T-helper 2 cell (primary cell): ENCODE measurements at places on chromosomes 3 and 15.
A peak's percentile ranks its signal among the peaks of the same experiment; 100 is the strongest.

GRCh38 chr15:54810031-54810430, 386.7 kb downstream of the RSL24D1 start:
- DNase-seq = no peak

DNA sequence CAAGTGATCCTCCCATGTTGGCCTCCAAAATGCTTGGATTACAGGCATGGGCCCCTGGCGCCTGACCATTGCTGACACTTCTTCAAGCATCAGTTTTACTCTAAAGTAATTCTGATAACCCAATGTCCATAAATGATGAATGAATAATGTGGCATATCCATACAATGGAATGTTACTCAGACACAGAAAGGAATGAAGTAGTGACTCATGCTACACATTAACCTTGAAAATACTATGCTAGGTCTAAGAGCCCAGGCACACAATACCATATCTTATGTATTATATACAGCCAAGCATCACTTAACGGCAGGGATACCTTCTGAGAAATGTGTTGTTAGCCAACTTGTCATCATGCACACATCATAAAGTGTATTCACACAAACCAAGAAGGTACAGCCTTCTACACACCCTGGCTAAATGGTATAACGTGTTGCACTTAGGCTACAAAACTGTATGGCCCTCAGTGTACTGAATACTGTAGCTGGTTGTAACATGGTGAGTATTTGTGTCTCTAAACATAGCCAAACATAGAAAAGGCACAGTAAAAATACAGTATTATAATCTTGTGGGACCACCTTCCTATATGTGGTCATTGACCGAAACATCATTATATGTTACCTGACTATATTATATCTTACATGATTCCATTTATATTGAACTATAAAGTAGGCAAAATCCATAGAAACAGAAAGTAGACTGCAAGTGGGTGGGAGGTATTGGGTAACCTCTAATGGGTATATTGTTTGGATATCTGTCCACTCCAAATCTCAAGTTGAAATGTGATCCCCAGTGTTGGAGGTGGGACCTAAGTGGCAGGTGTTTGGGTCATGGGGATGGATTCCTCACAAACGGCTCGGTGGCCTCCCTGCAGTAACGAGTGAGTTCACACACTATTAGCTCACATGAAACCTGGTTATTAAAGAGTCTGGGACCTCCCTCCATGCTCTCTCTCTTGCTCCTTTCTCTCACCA, 31.4 kb downstream of the MKRN2 start:
- DNase-seq = no peak

- no peak for DNase-seq
These were observed 32.6 kb upstream of the SKIL start for GRCh38 chr3:170324962-170325361.

DNA sequence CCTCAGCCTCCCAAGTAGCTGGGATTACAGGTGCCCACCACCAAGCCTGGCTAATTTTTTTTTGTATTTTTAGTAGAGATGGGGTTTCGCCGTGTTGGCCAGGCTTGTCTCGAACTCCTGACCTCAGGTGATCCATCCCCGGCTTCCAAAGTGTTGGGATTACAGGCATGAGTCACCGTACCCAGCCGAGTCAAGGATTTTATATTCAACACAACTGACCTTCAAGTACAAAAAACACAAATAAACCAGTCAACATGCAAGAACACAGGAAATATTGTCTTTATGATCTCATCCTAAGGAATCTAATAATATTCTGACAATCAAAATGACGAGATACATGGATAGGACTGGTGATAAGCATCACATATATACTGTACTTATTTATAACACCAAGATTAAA, 37.9 kb downstream of the TJP1 start:
- DNase-seq = no peak

DNA sequence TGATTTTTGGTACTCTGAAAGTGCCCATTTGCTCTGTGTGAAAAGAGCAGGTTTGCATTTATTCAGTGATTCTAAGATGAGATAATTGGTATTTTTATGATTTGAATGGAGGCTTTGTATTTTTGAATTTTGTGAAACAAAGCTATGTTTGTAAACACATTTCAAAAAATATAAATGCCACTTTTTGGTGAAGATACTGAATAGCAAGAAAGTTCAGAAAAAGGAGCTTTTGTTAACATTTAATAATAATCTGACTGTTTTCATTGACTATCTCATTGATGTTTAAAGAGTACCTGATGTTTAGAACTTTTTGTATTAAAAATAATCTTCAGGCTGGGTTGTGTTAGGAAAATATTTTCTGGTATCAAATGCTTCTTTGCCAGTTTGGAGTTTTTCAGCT, 23.7 kb downstream of the TCF12 start:
- no peak for DNase-seq

DNA sequence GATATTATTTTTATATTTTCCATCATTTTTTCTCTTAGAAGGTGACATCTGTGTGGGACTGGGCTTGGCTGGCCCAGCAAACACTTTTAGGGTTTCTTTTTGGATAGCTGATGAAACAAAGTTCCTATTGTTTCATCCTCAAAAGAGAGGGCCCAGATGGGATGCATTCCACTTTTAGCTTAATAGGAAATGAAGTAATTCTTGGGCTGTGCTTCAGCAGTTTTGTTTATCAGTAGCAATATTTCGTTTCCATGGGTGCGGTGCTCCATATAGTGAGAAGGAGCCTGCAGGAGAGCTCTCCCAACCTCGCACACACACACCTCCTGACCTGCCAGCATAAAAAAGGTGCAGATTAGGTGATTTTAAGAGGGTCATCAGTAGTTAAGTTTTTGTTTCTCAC, 147.5 kb downstream of the AKAP13 start:
- no peak for DNase-seq

DNA sequence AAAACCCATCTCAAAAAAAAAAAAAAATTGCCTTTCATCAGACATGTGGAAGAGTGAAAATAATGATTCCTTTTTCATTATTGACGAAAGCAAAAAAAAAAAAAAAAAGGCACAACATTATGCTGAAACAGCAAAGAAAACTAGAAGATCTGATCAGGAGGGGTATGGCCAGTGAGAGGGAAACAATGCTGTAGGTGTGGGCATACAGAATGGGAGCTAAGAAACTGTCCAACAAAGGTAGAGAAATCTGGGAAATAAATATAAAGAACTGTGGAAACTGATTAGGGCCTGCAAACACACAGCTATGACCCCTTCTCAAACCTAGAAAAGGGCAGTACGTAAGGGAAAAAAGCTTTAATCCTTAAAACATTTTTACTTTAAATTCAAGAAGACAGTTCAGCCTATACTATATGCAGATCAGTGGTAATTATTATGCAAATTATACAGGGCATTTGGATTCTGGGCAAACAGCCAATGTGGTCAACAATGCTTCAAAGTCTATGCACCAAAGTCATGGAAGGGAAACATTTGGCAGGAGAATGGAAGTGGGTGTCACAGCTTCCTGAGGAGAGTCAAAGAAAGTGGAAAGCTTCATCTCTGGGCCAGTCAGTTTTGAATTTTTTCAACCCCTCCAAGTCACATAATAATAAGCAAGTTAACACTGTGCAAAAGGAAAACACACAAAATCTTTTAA, 68.3 kb upstream of the SLC12A8 start:
- no peak for DNase-seq

DNA sequence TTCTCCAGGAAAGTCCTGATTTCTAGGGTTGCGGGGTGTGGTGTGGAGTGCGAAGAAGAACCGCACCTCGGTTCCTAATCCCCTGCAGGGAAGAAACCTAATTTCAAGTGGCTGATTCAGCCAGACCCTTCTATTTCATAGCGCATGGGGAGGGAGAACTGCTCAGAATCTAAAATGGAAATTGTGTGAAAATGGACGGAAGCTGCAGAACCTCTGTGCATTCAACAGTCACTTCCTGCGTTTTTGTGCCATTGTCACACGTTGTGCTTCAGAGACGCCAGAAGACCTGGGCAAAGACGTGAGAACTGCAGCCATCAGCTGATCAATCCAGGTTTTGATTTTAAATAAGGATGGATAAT, 1.2 kb downstream of the SIDT1 start:
- DNase-seq = peak; percentile 52

- no peak for DNase-seq
These were observed 84.3 kb upstream of the ZNF385D start for GRCh38 chr3:21835264-21835663.

- DNase-seq = no peak
These were observed 69.2 kb upstream of the COL6A5 start for GRCh38 chr3:130276203-130276803.

DNA sequence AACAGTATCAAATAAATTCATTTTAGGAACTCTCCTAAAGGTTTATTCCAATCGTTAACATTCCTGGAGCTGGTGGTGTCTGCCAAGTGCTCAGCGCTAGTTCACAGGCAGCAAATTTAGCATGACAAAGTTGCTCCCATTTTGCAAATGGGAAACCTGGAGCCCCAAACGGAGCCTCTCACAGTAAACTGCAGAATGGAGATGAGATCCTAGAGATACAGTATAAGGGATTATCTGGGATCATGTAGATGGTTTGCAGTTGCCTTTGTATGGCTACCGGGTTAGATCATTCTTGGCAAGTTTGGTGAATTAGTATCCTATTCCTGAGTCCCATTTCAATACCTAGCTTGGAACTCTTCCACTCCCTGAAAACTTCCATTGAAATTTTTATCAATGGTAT, 173.7 kb downstream of the CDIN1 start:
- DNase-seq = no peak

- DNase-seq = no peak
These were observed 834.6 kb upstream of the CFAP20DC start for GRCh38 chr3:59884409-59884808.

DNA sequence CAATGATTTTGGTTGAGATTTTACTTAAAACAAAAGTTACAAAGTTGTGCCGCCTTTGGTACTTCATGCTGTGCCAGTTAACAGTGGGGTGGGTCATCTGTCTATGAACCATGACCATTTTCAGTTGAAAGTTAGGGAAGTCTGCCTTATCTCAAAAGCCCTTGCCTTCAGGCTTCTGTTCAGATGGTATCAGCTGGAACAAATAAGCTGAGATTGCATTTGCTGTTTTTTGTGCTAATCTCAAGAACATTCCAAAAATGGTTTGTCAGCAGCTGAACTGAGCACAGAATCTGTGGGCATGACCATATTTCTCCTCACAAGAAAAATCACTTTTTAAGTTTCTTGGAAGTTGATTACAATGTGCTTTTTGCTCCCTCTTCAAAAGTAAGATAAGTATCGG, 142.3 kb downstream of the IL5RA start:
- no peak for DNase-seq

GRCh38 chr3:41653571-41654239, 308.2 kb downstream of the ULK4 start:
- DNase-seq = no peak

DNA sequence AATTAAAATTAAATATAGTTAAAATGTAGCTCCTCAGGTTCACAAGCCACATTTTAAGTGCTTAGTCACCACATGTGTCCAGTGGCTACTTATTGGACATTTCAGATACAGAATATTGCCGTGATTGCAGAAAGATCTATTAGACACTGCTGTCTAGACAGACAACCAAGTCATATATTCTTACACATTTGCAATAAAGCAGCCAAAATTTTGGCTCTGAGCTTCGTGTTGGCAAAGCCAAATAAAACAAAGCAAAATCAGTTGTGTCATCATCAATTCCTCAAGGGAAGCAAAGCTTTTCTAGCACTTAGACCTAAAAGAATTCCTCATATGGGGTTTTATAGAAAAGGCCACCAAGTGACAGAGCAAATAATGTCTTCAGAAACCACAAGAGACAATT, 193.1 kb upstream of the LPP start:
- DNase-seq = no peak

DNA sequence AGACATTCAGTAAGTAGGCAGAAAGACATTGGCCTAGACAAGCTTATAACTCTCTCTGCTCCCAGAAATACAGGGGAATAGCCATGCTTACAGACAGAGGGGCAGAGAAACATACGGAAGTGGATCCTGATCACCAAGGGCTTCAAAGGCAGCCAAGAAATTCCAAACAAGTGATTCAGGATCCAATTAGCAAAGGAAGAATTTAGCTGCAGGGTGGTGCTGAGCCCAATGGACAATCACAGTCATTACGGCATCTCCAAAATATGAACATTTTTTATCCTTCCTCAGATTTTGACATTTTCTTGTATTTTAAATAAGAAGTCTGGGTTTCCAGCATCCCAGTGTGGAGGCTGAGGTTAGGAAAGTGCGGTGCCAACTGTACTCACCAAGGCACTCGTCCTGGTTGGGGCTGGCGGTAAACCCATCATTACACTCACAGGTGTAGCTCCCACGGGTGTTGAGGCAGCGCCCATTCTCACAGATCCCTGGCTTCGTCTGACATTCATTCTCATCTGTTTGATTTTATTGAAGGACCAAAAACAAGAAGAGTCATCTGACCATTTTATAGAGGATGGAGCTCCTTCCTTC, 96.8 kb downstream of the DUT start:
- DNase-seq = no peak

- peak; percentile 75 for DNase-seq
These were observed 35.5 kb upstream of the TIMP4 start for GRCh38 chr3:12194209-12194608.
